Cortex of kidney (tissue), 1 donor: ENCODE measurements at places on chromosomes 1 and 21.

DNA sequence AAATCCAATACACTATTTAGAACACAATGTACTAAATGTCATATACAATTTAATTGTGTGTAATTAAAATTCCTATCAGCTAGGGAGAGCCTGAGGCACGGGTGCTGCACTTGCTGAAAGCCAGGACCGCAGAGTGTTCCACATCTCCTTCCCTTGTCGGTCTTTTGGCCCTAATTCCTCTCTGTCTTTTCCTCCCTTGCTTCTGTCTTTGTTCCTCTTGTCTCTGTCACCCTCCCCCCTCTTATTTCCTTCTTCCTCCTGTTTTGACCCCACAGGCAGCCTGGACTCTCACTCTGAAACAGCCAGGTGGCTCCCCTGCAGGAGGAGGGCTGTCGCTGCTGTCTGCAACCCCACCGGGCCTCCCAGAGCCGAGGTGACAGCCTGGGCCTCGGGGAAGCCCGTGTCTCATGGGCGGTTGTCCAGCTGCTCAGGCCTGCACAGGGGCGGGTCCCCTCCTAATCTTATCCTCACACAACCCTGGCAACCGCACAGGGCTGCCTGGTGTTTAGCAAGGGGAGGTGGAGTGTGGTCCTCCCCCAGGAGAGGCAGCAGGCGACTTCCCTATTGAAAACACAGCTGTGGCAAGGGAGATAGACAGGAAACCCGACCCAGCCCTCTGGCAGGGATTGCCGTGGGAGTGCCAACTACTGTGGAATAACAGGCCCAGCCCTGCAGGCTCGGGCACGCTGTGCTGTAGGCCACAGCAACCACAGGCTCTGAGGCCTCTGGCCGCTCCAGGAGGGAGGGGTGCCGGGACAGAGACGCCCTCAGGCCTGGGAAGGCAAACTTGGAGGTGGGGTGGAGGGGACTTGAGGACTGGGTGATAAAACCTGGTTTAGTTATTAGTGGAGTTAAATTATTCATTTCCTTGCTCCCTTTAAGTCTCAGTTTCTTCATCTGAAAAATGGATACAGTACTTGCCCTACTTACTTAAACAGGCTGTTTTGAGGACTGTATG is 68.8 kb upstream of the WDR26 start:
- no peak for DNase-seq

DNA sequence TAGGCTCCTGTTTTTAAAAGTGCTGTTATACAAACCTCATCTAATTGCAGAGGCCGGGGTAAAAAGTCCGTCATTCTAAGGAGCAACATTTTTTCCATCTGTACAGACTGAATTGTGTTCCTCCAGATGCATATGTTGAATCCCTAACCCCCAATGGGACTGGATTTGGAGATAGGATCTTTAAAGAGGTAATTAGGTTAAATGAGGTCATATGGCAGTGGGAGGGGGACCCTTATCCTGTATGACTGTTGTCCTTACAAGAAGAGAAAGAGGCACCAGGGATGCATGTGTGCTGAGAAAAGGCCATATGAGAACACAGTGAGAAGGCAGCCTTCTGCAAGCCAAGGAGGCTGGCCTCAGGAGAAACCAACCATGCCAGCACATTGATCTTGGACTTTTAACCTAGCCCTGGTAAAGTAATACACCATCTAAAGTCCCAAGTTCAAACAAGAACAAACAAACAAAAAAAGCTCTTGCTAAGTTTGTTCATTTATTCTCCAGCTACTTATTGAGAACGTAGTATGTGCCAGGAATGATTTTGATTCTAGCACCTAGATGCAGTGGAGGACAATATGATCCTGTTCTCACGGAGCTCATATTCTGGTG is 352.4 kb downstream of the NTNG1 start:
- no peak for DNase-seq

DNA sequence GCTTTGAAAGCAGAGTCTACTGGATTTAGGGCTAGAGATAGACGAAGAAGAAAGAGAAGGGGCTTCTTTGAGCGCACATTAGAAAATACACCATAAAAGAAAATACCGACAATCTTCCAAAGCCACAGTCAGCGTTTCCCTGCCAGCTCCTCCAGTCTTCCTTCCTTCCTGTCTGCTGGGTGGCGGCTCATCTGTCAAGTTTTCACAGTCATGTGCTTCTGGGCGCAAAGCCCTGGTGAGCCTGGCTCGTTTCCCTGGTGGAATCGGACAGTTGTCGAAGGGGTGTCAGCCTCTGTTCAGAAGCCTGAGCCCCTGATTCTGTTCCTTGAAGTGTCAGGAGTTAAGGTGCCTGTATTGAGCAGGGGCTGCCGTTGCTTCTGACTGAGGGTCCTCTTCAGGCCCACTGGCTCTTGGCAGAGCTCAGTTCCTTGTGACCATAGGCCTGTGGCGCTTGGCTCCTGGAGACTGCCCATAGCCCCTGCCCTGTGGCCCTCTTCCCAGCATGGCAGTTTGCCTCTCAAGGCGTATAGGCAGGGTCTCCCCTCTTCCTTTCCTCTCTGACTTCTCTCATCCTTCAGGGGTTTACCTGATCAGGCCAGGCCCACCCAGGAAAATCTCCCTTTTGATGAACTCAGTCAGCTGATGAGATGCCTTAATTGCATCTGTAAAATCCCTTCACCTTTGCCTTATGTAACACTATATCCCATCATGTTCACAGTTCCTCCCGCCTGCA is 58.6 kb downstream of the ADARB1 start:
- no peak for DNase-seq

DNA sequence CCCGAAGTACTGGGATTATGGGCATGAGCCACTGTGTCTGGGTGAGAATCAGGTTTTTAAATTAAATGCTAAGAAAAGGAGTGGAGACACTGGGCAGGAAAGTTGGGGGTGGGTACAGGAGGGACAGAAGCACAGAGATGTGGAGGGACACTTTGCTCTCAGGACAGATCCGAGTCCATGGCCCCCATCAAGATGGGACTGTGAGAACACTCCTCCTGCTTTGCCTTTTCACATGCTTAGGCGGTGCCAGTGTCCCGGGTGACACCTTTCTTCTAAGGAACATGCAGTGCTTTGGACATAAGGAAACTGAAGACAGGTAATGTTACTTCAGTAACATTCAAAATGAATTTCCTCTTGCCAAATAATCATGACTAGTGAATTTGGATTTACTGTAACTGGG is 16.7 kb downstream of the SLC25A33 start:
- DNase-seq, result no peak
